ENCODE measurements at places on chromosomes 12 and 14.
A peak's percentile ranks its signal among the peaks of the same experiment; 100 is the strongest.

DNA sequence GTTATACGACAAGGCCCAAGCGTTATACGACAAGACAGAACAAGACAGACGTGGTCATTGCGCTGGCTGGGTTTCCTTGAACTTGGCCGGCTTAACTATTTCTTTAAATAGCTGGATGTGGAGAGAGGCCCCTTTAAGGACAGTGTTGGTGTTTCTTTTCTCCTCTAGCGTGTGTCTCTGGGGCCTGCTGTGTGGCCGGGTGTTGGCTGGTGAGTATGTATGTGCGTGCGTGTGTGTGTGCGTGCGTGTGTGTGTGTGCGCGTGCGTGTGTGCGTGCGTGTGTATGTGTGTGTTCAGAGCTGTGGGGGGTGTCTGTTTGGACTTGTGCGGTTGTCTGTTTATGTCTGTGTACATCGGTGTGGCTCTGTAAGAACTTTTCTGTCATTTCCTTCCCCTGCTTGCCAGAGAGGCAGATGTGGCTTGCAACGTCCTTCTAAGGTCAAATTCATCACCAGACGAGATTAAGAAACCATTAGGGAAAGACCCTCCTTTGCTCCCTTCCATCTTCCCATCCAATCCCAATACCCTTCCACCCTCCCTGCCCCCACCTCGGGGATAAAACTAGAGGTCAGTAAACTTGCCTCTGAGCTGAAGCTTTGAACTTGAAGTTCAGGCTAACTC is 78.6 kb upstream of the TBX3 start:
- no peak for DNase-seq

- DNase-seq: peak; percentile 37
These were observed 92.8 kb upstream of the TMTC2 start for GRCh38 chr12:82593901-82594396.

GRCh38 chr12:102095677-102096263 is 24.1 kb downstream of the NUP37 start:
- DNase-seq: peak; percentile 23

- DNase-seq: no peak
These were observed 20.9 kb downstream of the NR1H4 start for GRCh38 chr12:100494538-100494937.

- DNase-seq: no peak
These were observed 4.4 kb upstream of the FOS start for GRCh38 chr14:75274050-75274898.

GRCh38 chr12:45303945-45304344 is 88.0 kb downstream of the ANO6 start:
- no peak for DNase-seq

DNA sequence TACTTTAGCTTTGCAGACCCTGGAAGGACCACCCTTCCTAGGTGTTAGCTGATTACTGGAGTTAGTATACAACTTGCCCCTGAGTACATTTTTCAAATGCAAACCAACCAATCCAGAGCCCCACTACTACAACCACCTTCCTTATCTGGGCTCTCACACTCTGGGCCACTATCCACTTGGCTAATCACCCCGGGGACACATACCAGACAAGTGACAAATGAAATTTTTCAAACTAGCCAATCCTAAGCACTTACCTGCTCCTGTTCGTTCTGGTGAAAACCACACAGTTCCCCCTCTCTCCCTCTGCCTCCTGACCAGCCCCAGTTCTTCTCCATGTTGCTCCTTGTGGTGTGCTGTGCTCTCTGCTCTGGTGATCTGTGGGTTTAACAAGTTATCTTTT is 140.4 kb downstream of the CNTN1 start:
- no peak for DNase-seq

DNA sequence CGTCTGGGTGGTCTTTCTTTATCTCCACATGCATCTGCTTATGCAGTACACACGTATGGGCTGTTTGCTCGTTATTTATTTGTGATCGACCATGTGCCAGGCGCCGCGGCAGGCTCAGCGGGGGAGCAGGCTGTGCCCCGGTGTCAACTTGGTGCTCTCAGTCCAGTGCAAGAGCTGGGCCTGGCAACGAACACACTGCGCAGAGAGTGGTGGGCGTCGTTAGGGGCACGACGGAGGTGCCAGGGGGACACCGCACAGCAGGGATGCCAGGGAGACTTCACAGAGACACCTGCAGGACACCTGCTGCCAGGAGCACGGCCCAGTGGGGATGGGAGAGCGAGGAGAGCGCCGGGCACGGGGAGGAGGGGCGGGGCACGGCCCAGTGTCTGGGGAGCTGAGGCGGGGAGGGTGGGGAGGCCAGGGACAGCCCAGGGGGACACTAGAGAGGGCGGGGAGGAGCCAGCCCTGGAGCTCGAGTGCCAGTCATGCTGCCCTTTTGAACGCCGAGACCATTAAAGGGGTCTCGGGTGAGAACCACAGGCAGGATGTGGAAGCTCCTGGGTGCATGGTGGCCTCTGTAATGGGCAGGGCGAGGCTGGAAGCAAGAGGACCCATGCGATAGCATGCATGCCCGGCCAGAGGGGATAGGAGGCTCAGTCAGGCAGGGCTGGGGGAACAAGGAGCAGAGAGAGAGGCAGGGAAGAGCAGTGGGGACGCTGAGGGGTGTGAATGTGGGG is 652 bp upstream of the LRCOL1 start:
- DNase-seq: no peak

Measured in hippocampal formation (tissue), 2 donors.